ENCODE measurements at places on chromosomes 4 and X. TPM values are rescaled to one million over a fixed set of nuclear protein-coding genes. Genes with fewer than 3 reads are reported as not detected.
A peak's percentile ranks its signal among the peaks of the same experiment; 100 is the strongest.

DNA sequence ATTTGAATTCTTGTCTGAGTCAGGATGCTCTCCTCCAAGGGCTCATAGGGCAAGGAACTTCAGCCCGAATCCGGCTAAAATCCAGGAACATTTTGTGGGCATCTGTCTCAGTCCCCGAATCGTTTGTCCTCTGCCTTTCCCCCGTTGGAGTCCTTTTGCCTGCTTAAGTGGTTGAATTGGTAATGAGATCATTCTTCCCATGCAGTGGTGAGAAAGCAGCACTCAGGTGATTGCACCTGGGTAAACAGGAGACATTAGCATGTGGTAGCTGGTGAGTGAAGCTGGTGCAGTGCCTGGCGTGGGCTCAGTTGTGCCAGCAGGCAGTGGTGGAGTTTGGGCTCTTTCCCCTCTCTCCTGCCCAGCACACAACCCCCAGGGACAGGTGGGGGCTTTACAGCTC lies 61.9 kb upstream of the MTM1 start:
- DNase-seq = no peak

- no peak for DNase-seq
Observed at GRCh38 chr4:84878546-84878945, 87.9 kb downstream of the WDFY3 start.

- no peak for DNase-seq
Observed at GRCh38 chr4:14293582-14293981, 666.1 kb upstream of the BOD1L1 start.

- DNase-seq = no peak
Observed at GRCh38 chrX:131907488-131908314, 115.4 kb upstream of the STK26 start.

DNA sequence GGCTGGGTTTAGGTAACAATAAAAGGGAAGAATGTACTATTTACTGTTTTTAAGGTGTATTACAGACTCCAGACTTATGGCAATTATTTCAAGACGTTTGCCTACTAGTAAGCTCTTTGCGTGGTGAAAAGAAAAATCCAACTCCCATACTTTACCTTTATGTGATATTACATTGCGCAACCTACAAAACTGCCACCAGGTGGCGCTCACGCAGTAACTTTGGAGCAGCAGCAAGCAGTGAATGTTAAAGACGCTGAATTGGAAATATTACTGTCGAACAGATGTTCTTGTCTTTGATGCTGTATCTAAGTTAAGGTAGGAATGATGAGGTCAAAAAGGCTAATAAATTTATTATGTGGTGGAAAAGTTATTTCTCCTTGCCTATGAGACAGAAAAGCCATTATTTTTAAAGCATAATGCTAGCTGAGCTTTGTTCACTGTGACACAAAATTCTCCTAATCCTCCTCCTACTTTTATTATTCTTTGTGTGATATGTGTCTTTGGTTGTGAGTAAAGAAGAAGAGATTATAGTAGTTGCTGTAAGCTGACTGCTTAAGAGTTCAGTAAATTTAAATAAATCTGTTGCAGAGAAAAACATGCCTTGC lies 1099.8 kb upstream of the TENM3 start:
- DNase-seq = peak; percentile 73

GRCh38 chr4:162699629-162700028 lies 467.1 kb downstream of the NAF1 start:
- DNase-seq = no peak

DNA sequence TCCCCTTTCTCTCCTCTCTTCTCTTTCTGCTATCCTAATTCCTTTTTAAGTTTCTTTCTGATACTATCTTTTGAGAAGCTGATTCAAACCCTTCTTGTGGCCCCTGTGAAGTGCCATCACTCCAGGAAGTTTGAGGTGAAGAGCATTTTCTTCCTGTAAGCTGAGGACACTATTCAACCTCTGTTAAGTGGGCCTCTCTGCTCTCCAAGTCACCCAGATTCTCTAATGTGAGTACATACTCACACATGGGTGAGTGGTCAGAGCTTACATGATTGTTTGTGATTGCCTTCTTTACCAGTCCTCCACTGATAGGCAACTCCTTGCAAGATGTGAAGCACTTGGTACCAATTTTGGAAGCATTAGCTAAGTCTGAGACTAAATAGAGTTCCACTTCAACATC lies 18.4 kb upstream of the SMIM10L2A start:
- DNase-seq = no peak

GRCh38 chr4:152981278-152981677 lies 45.2 kb downstream of the FHDC1 start:
- no peak for DNase-seq

- no peak for DNase-seq
Observed at GRCh38 chr4:8303485-8304281, 34.1 kb downstream of the HTRA3 start.

NHSL2 gene
- polyA plus RNA-seq = 8.6 TPM

GRCh38 chr4:115668396-115668795 lies 555.0 kb upstream of the NDST4 start:
- no peak for DNase-seq

GRCh38 chrX:113260474-113260873 lies 419.8 kb upstream of the AMOT start:
- no peak for DNase-seq

DNA sequence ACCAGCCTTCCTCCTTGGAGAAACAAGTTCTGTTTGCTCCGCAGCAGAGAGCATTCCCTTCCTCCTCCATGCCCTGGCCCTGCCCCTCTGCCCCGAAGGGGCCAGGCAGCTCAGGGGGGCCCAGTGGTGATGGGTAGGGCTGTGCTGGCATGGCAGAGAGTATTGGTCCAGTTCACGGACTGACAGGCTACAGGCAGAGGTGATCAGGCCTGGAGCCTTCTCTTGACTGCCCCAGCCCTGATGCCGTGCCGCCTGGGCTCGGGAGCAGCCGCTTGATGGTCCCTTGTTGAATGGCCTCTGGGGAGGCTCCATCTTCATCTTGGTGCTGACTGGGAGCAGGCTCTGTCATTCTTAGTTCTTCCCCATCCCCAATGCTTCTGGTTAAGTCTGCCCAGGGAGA lies 9.6 kb downstream of the NLGN3 start:
- DNase-seq = no peak

NKX3-2 gene
- 0.10 TPM for polyA plus RNA-seq
